ENCODE measurements at places on chromosomes 7 and 10.

DNA sequence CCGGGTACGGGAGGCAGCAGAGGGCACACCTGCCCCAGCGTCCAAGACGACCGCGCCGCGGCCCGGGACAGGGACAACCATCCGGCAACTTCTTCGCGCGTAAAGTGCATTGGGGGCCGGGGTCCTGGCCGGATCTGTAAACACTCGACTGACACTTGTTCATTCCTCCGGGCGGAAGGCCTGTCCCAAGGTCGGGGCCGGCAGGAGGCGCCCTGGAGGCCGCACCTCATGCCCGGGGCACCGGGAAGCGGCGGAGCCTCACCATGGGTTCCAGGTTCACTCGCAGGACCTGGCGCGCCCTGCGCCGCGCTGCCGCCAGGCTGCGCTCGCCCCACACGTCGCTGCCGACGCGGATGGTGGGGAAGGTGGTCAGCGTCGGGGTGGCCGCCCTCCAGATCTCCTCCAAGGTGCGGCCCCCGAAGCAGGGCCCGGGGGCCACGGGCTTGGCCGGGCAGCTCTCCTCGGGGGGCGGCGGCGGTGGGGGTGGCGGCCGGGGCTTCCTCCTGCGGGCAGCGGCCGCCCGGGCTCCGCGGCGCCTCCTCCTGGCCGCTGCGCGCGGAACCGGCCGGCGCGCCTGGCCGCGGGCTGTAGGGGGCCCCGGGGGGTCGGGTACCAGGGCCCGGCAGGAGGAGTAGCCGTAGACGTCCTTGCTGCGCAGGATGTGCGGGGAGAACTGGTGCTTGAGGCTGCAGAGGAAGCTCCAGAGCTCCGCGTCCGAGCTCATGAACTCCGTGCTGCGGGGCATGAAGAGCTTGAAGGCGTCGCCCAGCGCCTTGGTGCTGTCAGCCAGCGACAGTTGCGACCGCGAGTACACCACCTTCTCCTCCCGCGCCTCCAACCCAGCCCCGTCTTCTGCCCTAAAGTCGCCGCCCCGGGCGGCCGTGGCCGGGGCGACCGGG lies 746 bp downstream of the CCDC71L start:
- peak; percentile 80 for DNase-seq

- DNase-seq: no peak
These were observed 179.3 kb upstream of the CSTF2T start for GRCh38 chr10:51878695-51879094.

- DNase-seq: no peak
These were observed 744 bp downstream of the TRIP6 start for GRCh38 chr7:100867776-100868485.

GRCh38 chr7:114922652-114923402 lies 933 bp downstream of the MDFIC start:
- peak; percentile 62 for DNase-seq

GRCh38 chr10:82221601-82222149 lies 346.7 kb downstream of the NRG3 start:
- DNase-seq: no peak

- DNase-seq: no peak
These were observed 18.1 kb upstream of the AKR1E2 start for GRCh38 chr10:4807761-4808507.

GRCh38 chr7:155581107-155581830 lies 34.9 kb upstream of the CNPY1 start:
- DNase-seq: no peak

DNA sequence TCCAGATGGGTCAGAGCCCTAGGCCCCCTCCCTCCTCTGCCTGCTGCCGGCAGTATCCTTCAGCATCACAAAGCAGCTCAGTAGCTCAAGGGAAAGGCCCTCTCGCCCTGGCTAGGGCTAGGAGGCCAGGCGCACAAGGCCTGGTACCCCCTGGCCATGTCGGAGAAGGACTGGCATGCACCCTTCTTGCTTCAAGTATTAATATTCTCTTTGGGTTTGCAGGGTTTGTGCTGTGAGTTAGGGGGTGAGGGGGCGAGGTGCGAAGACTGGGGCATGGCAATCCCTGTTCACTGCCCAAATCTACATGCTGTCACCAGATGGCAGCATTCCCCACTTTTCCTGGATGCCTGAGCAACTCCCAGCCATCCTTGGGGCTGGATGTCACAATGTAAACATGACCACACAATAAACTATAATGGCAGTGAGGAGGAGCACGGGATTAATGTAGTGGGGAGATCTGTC lies 105.2 kb downstream of the NEURL1 start:
- DNase-seq: no peak

GRCh38 chr10:75507469-75507868 lies 76.0 kb downstream of the LRMDA start:
- DNase-seq: no peak

DNA sequence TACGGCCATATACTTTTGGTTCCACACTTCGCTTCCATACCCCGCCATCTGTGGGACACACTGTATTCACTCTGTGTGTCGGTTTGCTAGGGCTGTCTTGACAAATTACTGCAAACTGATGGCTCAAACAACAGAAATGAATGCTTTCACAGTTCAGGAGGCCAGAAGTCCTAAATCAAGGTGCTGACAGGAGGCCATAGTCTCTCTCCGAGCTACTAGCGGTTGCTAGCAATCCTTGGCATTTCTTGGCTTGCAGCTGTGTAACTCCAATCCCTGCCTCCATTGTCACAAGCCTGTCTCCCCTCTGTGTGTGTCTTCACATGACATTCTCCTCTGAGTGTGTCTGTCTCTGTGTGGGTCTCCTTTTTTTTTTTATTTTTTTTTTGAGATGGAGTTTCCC lies 28.9 kb upstream of the BMPR1A start:
- DNase-seq: no peak

DNA sequence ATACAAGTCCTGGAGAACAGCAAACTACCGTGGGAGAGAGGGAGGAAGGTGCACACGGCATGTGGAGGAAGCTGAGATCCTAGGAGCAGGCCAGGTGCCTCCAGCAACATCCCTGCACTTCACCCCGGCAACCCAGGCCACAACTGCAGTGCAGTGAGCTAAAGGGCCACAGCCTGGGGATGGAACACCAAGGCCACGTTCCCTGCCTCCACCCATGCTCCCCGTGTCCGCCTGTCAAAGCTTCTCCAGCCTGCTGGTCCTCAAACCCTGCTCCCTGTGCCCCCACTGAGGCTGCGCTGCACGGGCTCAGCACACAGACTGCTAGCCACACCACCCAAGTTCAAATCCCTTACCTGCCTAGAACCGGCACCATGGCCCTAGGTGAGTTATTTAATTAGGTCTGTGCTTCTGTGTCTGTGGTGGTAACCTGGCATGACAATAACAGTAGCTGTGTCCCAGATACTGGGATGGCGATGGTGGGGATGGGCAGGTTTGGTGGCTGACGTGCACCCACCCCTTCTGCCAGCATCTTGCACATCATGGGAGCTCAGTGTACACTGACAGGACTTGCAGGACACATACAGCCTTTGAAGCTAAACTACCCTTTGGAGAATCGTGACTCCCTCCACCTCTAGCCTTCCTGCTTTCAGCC lies 85.5 kb downstream of the FAM53B start:
- DNase-seq: no peak

DNA sequence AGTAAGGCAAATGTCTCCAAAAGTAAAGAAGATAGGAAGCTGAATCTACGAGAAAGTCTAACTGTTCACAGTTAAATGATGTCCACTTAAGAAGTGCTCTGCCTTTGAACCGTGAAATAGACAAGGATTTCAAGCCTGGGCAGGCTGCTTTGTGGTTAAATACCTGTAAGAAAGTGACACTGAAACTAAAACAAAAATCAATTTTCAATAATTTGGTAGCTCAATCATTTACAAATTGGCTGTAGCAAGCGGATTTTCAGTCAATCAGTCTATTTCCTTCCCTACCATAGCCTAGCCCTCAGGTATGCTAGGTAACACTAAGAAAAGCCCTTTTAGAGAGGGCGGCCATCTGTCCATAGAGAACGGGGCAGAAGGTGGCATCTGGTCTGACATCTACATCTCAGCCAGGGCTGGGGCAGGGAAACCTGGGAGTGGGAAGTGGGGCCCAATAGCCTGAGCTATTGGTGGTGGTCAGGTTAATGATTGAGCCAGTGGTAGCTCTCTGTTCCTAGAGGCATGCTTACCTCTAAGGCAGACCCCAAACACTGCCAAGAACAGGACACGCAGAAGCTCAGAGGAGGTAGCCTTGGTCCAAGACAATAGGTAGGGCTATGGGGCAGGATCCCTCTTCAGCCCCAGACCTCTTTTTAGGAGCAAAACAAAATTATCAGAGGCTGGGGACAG lies 223.2 kb downstream of the CCSER2 start:
- no peak for DNase-seq

DNA sequence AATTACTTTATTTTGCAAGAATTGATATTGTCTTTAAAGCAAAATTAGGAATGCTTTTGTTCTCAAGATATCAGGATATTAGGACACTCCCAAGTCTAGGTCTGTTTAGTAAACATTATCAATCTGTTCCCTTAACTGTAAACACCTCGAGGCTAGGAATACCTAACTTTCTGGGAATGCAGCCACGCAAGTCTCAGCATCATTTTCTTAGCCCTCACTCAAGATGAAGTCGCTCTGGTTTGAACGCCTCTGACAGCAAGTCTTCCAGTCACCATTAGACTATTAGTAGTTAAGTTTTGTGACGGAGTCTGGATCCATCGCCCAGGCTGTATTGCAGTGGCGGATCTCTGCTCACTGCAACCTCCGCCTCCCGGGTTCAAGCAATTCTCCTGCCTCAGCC lies 128.0 kb upstream of the MYO3A start:
- DNase-seq: no peak

- DNase-seq: no peak
These were observed 148.8 kb downstream of the CHRM2 start for GRCh38 chr7:137017221-137017620.

DNA sequence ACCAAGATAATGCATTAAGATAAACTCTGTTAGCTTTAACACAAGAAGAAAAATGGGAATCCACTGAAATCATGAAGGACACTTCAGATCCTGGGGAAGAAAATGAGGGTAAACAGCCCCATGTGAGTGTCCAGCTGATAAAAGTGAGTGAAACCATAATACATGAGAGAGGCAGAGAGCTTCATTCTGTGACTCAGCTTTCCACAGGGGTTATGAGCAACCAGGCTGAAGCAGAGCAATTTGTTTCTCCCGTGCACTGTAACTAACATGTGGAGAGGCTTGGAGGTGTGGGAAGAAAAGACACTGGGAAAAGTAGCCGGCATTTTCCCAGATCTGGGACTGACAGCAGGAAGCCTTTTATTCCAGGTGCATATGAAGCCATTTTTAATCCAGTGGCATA lies 971.7 kb downstream of the ANKRD7 start:
- no peak for DNase-seq

DNA sequence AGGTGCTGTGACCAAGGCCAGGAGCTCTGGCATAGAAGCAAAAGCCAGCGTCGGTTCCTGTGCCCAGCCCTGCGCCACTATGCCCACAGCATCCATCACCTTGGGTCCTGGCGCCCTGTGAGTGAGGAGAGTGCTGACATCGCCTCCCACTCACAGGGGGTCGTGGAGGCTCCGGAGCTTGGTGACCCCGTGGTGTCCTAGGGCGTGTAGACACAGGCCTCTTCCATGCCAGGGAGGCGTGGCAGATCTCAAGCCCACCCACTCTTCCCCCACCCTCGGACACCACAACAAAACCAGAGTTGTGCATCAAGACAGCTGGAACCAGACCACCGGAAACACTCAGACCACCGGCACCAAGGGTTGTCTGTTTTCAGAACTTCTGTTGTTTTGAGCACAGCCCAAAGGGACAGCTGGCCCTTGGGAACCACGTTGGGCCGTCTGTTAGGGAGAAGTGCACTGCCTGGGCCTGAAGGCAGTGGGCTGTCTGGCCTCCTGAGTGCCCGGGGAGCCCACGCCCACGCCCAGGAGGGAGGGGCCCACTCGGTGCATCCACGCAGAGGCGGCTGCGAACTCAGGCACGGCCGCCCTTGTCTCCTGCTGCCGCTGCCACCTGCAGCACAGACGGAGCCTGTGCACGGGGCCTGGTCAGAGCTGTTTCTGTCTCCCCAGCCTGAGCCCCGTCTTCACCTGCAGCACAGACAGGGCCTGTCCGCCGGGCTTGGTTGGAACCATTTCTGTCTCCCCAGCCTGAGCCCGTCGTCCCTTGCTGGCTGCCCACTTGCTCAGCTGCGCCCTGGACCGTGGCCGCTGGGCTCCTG lies 106.3 kb downstream of the INPP5A start:
- no peak for DNase-seq

DNA sequence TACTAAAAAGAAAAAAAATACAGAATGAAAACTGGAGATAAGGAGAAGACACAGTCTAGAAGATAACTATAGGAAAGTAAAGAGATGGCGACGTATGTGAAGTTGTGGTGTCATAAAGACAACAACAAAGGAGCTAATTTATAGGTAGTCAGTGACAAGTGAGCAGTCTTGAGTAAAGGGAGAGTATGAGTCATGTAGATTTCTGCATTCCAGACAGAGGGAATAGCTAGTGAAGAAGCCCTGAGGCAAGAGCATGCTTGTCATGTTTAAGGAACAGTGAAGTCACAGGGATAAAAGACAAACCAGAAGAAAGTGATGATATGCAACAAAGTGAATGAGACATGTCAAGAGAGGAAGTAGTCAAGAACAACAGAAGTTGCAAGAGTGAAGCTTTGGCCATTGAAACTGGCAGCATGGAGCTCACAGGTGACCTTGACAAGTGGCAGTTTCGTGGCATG lies 2.3 kb upstream of the MIOS start:
- DNase-seq: no peak

DNA sequence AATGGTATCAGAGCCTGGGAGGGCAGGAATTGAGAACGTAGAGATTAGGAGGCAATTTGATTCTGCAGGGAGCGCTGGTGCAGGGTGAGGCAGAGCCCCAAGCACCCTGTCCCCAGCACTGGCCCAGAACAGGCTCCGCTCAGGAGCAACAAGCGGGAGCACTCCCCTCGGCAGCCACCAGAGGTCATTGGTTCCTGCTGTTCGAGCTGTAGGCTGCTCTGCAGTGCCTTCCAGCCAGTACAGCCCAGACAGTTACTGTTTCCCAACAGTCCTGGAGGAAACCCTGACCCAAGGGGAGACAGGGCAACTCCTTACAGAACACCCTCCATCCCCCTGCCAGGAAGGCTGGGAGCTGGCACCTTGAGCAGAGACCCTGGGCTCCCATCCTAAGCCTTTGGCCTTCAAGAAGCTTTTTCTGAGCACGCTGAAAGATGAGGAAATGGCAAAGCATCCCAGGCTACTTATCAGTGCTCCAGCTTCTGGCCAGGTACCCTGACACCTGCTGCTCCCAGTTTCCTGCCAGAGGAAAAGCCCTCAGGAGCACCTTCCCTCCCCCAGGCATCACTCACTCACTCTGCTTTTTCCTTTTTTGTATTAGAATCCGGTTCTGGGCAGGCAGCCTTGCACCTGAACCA lies 71.2 kb upstream of the EFCAB10 start:
- DNase-seq: peak; percentile 57

DNA sequence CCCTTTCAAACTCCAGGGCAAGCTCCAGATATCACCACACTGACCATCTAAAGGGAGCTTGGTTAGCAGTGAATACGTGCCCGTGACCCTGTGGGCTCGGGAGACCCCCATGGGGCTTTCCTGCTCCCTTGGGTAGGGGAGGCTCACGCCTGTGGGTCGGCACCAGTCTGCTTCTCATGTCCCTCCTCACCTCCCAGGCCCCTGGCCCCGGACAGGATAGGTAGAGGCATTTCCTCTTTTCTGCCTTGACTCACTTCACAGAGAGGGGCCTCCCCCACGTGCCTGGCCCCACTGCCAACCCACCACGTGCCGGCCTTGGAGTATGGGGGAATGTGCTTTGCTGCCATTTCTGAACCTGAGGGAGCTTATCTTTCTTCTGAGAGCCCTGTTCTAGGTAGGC lies 131.3 kb upstream of the FAM20C start:
- no peak for DNase-seq

- DNase-seq: no peak
These were observed 3.0 kb upstream of the EPHB6 start for GRCh38 chr7:142851919-142852318.

Data from stimulated activated naive CD4-positive, alpha-beta T cell treated with Interleukin-2 at 50 U/mL for 16 hours (primary cell).